Globus pallidus (tissue), 1 donor: ENCODE measurements at places on chromosomes 6 and 20.

GRCh38 chr6:148608199-148608951, 138.5 kb upstream of the UST start:
- DNase-seq, result no peak

GRCh38 chr6:29011276-29011734, 6.2 kb upstream of the ZNF311 start:
- no peak for DNase-seq

GRCh38 chr6:111548368-111548767, 57.3 kb downstream of the TRAF3IP2 start:
- no peak for DNase-seq

DNA sequence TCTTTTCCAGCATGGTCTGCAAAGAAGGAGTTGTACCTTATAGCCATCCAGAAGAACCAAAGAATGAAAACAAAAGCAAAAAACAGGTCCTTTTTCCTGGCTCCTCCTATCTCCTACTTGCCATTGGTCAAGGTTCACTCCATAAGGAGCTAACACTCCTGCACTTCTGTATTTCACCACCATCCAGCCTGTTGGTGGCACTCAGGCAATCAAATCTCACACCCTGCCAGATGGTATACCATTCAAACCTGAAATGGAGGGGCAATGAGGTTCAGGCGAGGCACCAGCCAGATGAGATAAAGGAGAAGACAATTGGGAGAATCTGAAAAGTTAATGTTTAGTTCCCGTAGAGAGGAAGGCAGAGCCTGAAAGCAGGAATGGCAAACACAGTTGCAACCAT, 203.8 kb downstream of the ALDH8A1 start:
- DNase-seq, result no peak

DNA sequence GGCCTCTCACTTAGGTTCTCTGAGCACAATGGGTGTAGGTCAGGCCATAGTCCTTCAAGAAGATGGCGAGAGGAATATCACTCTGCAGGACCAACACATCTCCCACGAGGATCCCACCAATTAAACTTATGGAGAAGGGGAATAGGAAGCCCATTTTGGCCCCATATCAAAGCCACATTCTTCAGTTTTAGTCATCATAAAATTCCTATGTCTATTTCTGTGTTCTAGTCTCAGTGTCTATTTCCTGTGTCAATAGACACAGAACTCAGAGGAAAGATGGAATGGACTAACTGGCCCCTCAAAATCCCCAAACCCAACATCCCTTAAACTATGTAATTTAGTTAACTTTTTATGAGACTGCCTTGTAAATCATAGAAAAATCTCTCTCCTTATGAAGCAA, 216.8 kb downstream of the HACE1 start:
- DNase-seq, result no peak
